H9 (cell line): ENCODE measurements at places on chromosomes 16 and 17. TPM values are rescaled to one million over a fixed set of nuclear protein-coding genes. Genes with fewer than 3 reads are reported as not detected.

GRCh38 chr17:61856035-61856434 is 7.3 kb downstream of the BRIP1 start:
- H3K4me3 ChIP-seq: no peak overlapping the region
- H3K27me3 ChIP-seq: no peaks in the 10 kb centered on the region
- peaks cover 53% of the 10 kb centered on the region for H3K36me3 ChIP-seq
- H3K27ac ChIP-seq: no peak overlapping the region
- no peaks in the 10 kb centered on the region for H3K4me1 ChIP-seq

DNA sequence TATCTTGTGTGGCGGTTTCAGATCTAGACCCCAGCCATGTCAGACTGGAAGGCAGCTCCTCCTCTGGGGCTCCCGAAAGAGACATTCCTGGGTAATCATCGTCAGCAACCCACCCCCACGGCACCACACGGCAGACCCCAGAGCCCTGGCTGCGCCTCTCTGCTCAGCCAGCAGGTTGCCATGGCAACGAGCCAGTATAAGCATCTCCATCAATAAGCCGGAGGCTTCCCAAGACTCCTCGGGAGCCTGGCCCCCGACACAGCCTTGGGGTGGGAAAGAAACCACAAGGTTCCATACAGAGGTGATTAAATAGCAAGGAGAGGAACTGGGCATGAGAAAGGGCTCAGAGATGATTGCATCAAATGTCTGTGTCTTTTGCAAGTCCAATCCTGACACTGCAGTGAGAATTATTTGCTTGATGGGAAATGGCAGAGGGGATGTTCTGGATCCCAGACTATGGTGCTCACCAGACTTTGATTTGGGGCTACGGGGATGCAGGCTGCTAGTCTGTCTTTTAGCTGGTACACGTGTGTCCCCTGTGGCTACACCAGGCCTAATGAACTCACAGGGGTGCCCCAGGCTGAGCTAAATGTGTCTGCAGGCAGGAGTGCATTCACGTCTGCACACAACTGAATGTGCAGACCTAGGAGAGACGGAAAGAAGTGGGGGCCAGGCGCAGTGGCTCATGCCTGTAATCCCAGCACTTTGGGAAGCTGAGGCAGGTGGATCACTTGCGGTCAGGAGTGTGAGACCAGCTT is 320.5 kb upstream of the TNRC6C start:
- H3K4me1 ChIP-seq: no peaks in the 10 kb centered on the region; the same call in 1 of the 2 replicates
- no peak overlapping the region for H3K27ac ChIP-seq
- H3K27me3 ChIP-seq: no peaks in the 10 kb centered on the region; the same call in 1 of the 2 replicates
- H3K4me3 ChIP-seq: no peak overlapping the region
- peak; percentile 26 for DNase-seq

CMTM2 gene
- not detected in 2 replicates for total RNA-seq

GRCh38 chr16:89094252-89094879 is 714 bp downstream of the ACSF3 start:
- no peak for DNase-seq
- H3K27me3 ChIP-seq: no peaks in the 10 kb centered on the region; the same call in 1 of the 2 replicates
- no peak overlapping the region for H3K27ac ChIP-seq
- peaks cover 8% of the 10 kb centered on the region for H3K36me3 ChIP-seq
- no peaks in the 10 kb centered on the region for H3K4me1 ChIP-seq
- peak overlapping the region; percentile 98 for H3K4me3 ChIP-seq

DNA sequence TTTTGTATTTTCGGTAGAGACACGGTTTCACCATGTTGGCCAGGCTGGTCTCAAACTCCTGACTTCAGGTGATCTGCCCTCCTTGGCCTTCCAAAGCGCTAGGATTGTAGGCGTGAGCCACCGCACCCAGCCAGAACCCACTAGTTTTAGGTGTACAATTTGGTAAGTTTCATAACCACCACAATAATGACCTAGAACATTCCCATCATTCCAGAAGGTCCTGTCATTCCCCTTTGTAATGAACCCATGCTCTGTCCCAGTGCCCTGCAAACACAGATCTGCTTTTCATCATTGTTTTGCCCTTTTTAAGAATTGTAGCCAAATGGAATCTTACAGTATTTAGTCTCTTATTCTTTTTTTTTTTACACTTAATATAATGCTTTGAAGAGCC is 35.6 kb upstream of the IRF8 start:
- no peak overlapping the region for H3K27ac ChIP-seq
- H3K4me1 ChIP-seq: no peaks in the 10 kb centered on the region
- H3K27me3 ChIP-seq: no peaks in the 10 kb centered on the region
- no peak overlapping the region for H3K4me3 ChIP-seq

DNA sequence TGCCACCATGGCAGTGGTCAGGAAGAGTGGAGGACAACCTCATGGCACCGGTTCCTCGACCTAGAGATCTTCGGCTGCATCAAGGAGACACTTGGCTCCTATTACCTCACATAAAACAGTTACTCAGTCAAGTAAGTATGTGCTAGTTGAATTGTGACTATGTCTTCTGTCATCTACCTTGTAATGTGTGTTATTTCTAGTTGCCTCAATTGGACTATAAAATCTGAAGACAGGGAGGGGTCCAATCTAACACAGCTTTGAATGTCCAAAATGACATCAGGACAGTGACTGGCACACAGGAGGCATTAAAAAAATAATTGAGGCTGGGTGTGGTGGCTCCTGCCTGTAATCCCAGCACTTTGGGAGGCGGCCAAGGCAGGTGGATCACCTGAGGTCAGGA is 17.2 kb downstream of the C16orf86 start:
- H3K27ac ChIP-seq: no peak overlapping the region
- no peaks in the 10 kb centered on the region for H3K4me1 ChIP-seq
- peaks cover 17% of the 10 kb centered on the region for H3K36me3 ChIP-seq

DNA sequence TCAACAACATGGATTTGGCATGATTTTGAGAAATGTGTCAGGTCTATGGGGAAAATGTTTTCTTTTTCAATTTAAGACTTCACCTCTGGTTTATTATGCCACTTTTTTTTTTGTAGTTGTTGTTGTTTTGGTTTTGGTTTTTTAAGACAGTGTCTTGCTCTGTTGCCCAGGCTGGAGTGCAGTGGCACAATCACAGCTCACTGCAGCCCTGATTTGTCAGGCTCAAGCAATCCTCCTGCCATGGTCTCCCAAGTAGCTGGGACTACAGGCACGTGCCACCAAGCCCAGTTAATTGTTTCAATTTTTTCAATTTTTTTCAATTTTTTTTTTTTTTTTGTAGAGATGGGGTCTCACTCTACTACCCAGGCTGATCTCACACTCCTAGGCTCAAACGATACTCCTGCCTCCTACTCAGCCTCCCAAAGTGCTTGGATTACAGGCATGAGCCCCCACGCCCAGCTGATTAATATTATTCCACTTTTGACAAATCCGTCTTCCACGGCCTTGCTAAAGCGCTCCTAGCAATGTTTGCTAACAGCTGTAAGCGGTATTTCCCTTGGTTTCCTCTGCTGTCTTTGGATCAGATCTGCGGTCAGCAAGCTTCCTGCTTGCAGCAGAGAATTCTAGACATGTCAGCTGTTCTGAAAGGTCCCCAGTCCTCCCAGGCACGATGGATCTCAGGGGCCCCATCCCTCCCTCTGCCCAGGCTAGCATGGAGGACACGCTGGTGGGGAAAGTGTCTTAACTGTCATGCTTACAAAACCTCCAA is 7.0 kb upstream of the MILR1 start:
- peaks cover 31% of the 10 kb centered on the region for H3K36me3 ChIP-seq
- H3K27me3 ChIP-seq: no peaks in the 10 kb centered on the region
- H3K4me3 ChIP-seq: no peak overlapping the region
- no peaks in the 10 kb centered on the region for H3K4me1 ChIP-seq
- no peak overlapping the region for H3K27ac ChIP-seq
- no peak for DNase-seq

TNFRSF17 gene
- total RNA-seq: not detected in 2 replicates

- H3K27me3 ChIP-seq: no peaks in the 10 kb centered on the region
- no peak overlapping the region for H3K27ac ChIP-seq
- H3K36me3 ChIP-seq: peaks cover 21% of the 10 kb centered on the region
- DNase-seq: no peak
- no peaks in the 10 kb centered on the region for H3K4me1 ChIP-seq
- H3K4me3 ChIP-seq: no peak overlapping the region
Measured at GRCh38 chr17:61729690-61730268, 133.5 kb downstream of the BRIP1 start.

NDUFB10 gene
- total RNA-seq: 191 and 192 TPM in 2 replicates

- peaks cover 11% of the 10 kb centered on the region for H3K36me3 ChIP-seq
- no peak overlapping the region for H3K27ac ChIP-seq
- no peaks in the 10 kb centered on the region for H3K27me3 ChIP-seq
- DNase-seq: no peak
Measured at GRCh38 chr16:535446-536405, 8.2 kb downstream of the CAPN15 start.

SHPK gene
- 27.0 and 27.9 TPM in 2 replicates for total RNA-seq

- H3K4me1 ChIP-seq: no peaks in the 10 kb centered on the region; the same call in 1 of the 2 replicates
- no peak overlapping the region for H3K27ac ChIP-seq
- H3K27me3 ChIP-seq: no peaks in the 10 kb centered on the region
- DNase-seq: no peak
Measured at GRCh38 chr17:7959503-7960253, 27.7 kb downstream of the CNTROB start.

DNA sequence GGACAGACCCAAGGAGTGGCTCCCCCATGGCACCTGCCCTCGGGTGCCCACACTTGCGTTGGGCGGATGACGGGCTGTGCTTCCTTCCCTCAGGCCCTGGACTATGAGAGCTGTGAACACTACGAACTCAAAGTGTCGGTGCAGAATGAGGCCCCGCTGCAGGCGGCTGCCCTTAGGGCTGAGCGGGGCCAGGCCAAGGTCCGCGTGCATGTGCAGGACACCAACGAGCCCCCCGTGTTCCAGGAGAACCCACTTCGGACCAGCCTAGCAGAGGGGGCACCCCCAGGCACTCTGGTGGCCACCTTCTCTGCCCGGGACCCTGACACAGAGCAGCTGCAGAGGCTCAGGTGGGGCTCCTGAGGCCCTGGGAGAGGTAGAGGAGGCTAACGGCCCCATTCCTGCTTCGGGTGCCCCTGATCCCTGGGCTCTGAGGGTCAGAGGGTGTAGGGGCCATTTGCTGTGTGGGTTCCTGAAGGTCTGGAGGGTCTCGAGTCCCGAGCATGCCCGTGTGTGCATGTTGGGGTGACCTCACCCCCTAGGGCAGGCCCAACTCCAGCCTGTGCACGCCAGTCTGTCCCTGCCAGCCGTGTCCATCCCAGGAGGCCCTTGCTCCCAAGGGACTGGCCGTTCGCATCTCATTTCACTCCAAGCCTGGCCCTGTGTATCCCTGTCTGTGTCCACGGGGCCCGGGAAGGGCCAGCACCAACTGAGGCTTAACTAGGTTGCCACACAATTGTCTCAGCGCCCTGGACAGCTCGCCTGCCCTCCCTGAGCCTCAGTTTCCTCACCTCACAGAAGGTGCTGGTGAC is 10.0 kb downstream of the SLC22A31 start:
- H3K27me3 ChIP-seq: no peaks in the 10 kb centered on the region; the same call in 1 of the 2 replicates
- DNase-seq: peak; percentile 24
- no peaks in the 10 kb centered on the region for H3K36me3 ChIP-seq
- H3K4me1 ChIP-seq: no peaks in the 10 kb centered on the region
- H3K4me3 ChIP-seq: peak overlapping the region; percentile 59; the same call in 2 of the 3 replicates

DNA sequence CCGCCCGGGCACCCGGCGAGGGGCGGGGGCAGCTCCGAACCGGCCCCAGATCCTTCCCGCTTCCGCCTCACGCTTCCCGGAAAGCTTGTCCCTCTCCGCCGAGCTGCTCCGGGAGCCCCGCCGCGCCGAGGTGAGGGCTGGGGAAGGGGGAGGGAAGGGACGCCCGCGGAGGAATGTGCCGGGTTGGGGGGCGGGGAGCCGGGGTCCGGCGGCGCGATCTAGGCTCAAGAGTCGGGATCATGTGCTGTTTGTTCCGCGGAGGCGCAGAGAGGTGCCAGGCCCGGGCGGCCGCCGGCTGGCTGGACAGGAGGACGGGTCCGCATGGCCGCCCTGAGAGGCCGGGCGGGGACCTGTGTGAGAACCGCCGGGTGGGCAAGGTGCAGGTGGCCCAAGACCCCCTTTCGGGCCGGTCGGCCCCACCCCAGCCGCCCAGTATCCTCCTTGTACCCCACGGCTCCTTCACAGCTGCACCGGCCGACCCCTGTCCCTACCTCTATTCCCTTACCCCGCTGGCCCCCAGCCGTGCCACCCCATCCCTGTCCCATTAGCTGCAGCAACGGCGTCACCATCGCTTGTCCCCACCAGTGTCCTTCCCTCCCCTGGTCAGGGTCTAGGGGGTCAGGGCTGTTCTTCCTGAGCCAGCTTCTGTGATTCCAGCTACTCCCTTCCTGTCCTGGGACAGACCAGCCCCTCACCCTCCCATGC is 429 bp downstream of the KIF1C start:
- H3K27me3 ChIP-seq: no peaks in the 10 kb centered on the region; the same call in 1 of the 2 replicates
- H3K27ac ChIP-seq: no peak overlapping the region
- peaks cover 2% of the 10 kb centered on the region for H3K4me1 ChIP-seq
- peak; percentile 72 for DNase-seq
- peaks cover 28% of the 10 kb centered on the region for H3K36me3 ChIP-seq
- peak overlapping the region; percentile 88 for H3K4me3 ChIP-seq

DNA sequence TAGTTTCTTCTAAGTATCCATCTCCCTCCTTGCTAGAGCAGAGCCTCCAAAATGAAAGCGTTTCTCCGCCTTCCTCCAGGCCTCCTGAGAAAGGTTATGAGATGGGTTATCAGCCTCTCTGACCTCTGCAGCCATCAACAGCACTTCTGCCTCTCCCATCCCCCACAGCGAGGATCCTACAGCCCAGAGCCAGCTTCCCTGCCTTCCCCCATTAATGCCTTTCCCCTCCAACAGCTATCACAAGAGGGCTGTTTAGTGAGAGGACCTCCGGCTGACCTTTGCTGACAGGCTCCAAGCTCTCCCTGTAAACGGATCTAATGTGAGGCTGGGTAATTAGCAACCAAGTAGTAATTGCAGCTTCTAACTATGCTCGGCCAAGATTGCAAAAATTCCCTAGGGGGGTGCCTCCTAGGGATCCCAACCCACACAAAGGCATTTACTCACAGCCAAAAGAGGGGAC is 55.8 kb downstream of the ZFHX3 start:
- H3K27me3 ChIP-seq: no peaks in the 10 kb centered on the region
- no peak overlapping the region for H3K27ac ChIP-seq
- H3K36me3 ChIP-seq: no peaks in the 10 kb centered on the region
- H3K4me3 ChIP-seq: no peak overlapping the region
- DNase-seq: peak; percentile 49
- H3K4me1 ChIP-seq: peaks cover 6% of the 10 kb centered on the region; the same call in 1 of the 2 replicates

DNA sequence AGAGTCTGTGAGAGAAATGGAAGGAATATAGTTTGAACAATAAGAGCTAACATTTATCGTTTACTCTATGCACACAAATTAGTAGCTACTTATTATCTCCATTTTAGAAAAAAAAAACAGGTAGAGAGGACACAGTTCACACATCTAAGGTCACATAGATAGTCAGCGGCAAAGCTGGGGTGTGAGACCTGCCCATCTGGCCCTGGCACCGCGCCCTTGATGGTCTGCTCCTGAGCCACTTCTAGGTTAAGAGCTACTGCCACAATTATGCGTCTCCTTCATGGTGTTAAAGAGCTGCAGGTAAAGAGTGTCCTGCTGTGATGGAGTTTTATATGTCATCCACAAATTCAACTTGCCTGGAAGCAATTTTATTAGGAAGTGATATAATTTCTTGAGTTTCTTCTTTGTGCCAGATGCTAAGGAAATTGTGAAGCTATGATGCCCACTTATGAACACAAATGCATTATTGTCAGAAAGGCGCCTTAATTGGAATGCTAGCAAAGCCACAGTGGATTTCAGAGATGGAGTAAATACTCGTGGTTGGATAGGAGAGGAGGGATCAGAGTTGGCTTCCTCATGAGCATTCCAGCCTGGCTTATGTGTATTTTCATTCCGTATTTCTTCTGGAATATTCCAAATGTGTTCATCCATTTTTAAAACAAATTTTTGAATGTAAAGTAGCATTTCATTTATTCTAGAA is 21.3 kb upstream of the MFSD6L start:
- no peak overlapping the region for H3K27ac ChIP-seq
- H3K4me1 ChIP-seq: no peaks in the 10 kb centered on the region
- no peak for DNase-seq
- H3K4me3 ChIP-seq: no peak overlapping the region

GRCh38 chr17:64097196-64097936 is 32.6 kb downstream of the ERN1 start:
- no peak for DNase-seq
- peaks cover 13% of the 10 kb centered on the region for H3K36me3 ChIP-seq
- peaks cover 4% of the 10 kb centered on the region; the same call in 1 of the 2 replicates for H3K4me1 ChIP-seq
- H3K27me3 ChIP-seq: no peaks in the 10 kb centered on the region
